ENCODE measurements at places on chromosomes 1 and 21.

- no peak for DNase-seq
Observed at GRCh38 chr1:100266741-100267140, 725 bp downstream of the RTCA start.

- no peak for DNase-seq
Observed at GRCh38 chr1:77265180-77265579, 16.6 kb upstream of the AK5 start.

DNA sequence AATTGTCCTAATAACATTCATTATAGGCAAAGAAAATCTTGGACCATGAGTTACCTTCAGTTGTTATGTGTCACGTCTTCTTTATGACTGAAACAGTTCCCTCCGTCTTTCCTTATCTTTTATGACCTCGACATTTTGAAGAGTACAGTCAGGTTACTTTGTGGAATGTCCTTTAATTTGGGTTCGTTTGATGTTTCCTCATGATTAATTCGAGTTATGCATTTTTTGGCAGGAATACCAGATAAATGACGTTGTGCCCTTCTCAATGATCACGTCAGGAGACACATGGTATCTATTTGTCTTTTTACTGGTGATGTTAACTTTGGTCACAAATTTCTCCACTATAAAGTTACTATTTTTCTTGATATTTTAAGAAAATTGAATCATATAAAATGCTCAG lies 17.3 kb upstream of the KLF17 start:
- DNase-seq = no peak

- DNase-seq = no peak
Observed at GRCh38 chr1:89041119-89041641, 18.5 kb upstream of the GBP3 start.

GRCh38 chr1:218890451-218890850 lies 283.2 kb upstream of the LYPLAL1 start:
- DNase-seq = no peak

GRCh38 chr1:31013187-31013864 lies 52.2 kb downstream of the PUM1 start:
- no peak for DNase-seq

GRCh38 chr1:89757532-89757931 lies 63.3 kb upstream of the LRRC8D start:
- no peak for DNase-seq

DNA sequence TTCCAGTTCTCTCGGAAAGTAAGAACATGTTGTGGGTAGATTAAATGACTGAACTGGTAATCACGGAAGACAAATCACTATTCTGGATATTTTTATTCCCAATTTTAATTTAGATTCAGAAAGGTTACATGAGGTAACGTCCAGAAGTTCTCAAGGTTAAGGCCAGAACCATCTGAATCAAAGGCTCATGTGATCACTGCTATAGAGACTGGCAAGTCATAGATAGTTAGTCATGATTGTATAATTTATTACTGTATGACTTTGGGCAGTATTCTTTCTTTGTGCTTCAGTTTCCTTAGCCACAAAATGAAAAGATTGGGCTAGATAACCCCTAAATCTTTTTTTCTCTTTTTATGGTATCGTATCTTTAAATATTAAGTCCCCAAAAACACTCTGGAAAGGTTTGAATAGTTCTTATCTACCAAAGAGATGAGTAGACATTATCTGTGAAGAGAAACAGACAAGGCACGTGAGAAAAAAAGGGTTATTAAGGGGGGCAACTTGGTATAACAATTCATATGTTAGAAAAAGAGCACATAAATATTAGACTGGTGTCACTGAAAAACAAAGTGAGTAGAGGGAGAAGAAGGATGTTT lies 241.0 kb downstream of the PTPRC start:
- DNase-seq = no peak

DNA sequence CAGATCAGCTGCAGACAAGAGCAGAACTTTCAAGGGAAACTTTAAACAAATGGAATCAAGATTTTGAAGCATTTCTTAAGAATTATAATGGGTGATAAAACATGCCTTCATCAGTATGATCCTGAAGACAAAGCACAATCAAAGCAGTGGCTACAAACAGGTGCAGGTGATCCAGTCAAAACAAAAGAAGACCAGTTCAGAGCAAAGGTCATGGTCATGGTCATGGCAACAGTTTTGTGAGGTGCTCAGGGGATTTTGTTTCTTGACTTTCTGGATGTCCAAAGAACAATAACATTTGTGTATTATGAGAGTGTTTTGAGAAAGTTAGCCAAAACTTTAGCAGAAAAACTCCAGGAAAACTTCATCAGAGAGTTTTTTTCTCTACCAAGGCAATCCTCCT lies 681.7 kb upstream of the PTBP2 start:
- DNase-seq = no peak

DNA sequence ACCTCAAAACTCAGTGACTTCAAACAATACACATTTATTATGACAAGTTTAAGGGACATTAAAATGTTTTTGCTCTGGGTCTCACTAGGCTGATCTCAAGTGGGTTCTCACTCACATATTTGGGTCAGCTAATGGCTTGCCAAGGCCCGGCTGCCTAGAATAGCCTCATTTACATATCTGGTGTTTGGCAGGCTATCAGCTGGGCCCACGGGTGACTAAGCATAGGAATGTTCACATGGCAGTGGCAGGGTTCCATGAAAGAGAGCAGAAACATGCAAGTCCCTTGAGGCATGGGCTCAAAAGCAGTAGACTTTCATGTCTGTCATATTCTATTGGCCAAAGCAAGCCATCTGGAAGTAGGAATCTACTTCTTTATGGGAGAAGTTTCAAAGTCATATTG lies 492.6 kb downstream of the KCNT2 start:
- DNase-seq = no peak

GRCh38 chr1:100265562-100265930 lies 470 bp upstream of the RTCA start:
- DNase-seq = no peak

- DNase-seq = no peak
Observed at GRCh38 chr1:183180634-183181056, 5.4 kb upstream of the LAMC2 start.

GRCh38 chr1:91513706-91514105 lies 13.1 kb downstream of the CDC7 start:
- DNase-seq = no peak

- DNase-seq = peak; percentile 12
Observed at GRCh38 chr1:59903141-59903754, 23.3 kb downstream of the CYP2J2 start.

GRCh38 chr21:35402061-35402460 lies 353.0 kb upstream of the RUNX1 start:
- DNase-seq = no peak

GRCh38 chr1:10514490-10515235 lies 39.9 kb downstream of the PEX14 start:
- no peak for DNase-seq

GRCh38 chr1:247482747-247483146 lies 24.8 kb upstream of the OR2B11 start:
- DNase-seq = no peak

- no peak for DNase-seq
Observed at GRCh38 chr1:18198260-18198659, 90.7 kb downstream of the IGSF21 start.

- DNase-seq = no peak
Observed at GRCh38 chr1:30385246-30385995, 338.0 kb downstream of the MATN1 start.

DNA sequence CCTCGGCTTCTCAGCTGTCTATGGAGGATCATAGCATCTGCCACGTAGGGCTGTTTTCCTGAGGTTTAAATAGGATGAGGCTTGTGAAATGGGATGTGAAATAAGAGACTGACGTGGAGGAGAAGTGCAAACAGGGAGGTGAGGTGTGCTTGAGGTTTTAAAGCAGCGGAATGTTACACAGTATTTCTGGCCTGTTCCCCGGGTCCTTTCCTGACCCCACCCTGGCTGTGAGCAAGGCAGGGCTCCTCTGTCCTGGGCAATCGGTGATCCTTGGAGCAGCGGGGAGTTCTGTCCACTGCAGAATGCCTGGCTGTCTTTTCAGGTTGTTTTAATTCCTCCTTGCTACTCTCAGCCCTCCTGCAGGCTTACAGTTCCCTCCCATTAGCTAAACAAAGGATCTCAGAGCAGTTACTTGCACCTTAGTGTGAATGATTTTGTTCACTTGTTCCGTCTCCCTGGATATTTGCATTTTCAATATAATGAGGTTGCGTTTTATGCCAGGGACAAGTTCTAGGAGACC lies 38.6 kb downstream of the LHX4 start:
- no peak for DNase-seq

DNA sequence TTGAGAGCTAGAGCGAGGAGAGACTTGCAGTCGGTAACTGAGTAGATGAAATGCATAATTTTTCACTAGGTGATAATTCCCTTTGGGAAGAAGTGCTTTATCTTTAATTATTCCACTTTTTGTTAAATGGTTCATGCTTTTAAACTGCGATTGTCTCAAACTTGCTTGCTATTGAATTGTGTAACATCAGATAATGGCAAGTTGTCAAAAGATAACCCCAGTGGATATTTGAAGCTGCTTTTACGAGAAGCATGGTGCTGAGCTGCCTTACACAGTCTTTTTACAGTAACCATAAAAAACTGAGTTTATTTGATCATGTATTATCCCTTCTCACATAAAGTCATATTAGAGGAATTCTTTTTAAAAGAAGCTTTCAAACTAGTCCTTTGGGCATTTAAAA lies 30.2 kb downstream of the TMEM50B start:
- DNase-seq = no peak

DNA sequence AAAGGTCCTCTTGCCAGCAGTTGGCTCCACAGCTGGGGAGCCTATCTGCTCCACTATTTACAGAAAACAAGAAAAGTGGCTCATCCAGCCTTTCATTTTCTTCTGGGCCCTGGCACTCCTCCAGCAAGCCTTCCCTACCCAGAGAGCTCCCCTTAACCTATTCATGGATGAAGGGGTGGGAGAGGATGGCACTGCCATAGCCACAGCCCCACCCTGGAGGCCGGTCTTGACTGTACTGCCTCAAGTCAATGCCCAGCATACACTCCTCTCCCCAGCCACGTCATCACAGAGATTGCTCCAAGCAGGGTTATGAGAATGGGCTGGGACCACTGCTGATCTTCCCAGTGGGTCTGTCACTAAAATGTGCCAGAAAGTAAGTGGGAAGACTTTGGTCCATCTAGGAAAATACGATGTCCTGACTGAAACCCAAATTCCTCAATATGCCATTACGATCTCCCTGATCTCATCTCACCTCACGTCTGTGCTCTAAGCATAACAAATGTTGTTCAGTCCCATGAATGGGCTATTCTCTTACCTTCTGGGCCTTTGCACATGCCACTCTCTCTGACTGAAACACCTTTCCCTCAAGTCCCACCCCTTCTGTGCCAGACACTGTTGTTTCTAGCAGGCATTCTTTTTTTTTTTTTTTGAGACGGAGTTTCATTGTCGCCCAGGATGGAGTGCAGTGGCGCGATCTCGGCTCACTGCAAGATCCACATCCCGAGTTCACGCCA lies 21.4 kb upstream of the PTAFR start:
- DNase-seq = no peak

DNA sequence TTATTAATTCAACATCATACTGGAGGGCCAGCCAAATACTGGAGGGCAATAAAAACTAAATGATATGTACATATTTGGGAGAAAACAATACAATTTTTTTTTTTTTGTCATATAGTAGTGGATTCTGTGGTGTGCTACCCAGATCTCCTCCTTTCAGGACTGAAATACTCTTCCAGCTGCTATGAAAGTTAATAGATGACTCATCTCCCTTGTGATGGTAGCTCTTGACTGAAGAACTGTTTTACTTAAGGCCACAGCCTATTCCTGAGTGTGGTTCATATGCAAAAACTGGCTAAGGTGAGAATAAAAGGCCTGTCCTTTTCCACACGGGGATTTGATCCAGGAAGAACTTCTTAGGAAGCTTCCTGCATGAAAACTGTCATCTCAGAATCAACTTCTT lies 307.9 kb downstream of the HLX start:
- DNase-seq = no peak
